Mammary epithelial cell (primary cell): ENCODE measurements at places on chromosomes 7 and 10. TPM values are rescaled to one million over a fixed set of nuclear protein-coding genes. Genes with fewer than 3 reads are reported as not detected.

- DNase-seq = no peak
Observed at GRCh38 chr7:140084972-140085371, 22.2 kb upstream of the PARP12 start.

GRCh38 chr7:77917500-77918262, 119.1 kb downstream of the PHTF2 start:
- DNase-seq = no peak

- peak; percentile 70 for DNase-seq
Observed at GRCh38 chr10:123381224-123381623, 227.0 kb downstream of the BUB3 start.

The GALNT17 gene
- polyA plus RNA-seq = not detected

The MORN4 gene
- polyA plus RNA-seq = 13.3 TPM

DNA sequence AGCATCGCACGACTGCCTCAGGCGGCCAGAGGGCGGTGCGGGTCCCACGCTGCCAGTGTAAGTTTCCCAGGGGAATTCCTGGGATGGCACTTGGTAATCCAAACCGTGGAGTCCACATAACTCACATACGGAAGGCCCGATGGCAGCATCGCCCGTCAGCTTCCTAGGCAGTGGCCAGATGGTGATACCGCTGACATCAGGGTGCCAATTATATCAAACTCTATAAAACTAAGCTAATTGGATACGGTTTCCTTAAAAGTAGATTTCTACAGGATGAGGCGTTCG, 189.8 kb downstream of the CELF2 start:
- DNase-seq = no peak

The CAMK2G gene
- polyA plus RNA-seq = 23.0 TPM

DNA sequence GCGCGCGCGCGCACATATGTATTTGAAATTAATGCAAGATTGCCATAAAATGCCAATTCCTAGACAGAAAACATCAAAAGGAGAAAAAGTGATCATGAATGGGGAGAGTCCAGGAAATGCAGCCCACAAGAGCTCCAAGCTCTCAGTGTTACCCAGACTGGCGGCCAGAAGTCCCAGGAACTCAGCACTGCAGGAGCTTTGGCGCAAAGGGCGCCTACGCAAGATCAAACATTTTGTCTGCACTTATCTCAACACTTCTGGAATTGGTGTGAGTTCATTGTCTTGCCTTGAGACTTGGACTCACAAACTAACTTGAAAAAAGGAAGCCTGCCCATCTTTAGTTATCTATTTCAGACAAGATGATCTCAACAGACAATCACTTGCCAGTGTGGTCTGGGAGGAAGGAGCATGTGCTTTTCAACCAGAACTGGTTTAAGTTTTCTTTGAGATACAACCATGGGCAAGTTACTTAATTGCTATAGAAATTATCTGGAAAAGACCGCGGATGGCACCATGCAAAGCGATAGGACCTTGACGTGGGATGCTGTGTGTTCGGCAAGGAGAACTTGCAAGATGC, 77.2 kb downstream of the KIAA1549 start:
- no peak for DNase-seq

DNA sequence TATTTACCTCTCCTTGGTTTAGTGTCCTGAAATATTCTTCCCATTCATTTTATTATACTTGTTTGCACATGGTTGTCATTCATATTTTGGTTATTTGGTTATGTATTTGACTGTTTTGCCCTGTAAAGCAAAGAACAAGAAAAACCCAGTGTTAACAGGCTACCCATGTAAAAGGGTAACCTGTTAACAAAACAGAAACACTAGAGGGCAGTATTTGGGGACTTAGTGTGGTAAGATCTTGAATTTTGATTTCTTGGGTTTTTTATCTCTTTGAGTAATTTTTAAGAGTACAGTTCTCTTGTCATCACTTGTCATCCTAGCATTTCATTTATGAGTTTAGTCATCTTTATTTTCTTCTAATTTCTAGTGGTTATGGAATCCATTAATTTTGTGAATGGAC, 51.3 kb downstream of the POLL start:
- DNase-seq = peak; percentile 18

GRCh38 chr7:33262476-33262875, 133.1 kb downstream of the BBS9 start:
- peak; percentile 1 for DNase-seq

GRCh38 chr10:10310498-10310897, 707.2 kb upstream of the CELF2 start:
- no peak for DNase-seq

DNA sequence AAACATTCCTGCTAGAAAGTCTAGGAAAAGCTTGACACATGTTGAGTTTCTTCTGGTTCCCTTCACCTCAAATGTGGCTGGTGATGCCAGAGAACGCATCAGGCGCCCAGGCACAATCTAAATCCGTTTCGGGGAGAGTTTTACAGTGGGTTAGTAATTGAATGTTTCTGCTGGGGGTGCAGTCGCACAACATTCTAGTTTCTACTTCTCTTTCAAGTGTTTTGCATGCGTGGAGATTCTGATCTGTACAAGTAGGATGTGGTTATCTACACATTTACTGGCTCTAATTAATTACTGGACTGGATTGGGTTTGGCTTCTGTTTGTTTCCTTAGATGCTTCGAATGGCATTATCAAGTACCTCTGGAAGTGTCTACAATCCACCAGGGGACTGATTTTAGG, 173.8 kb downstream of the TMEM26 start:
- no peak for DNase-seq

The ATOH7 gene
- 0.03 TPM for polyA plus RNA-seq

The POLR2J3 gene
- 22.2 TPM for polyA plus RNA-seq

The FGF8 gene
- not detected for polyA plus RNA-seq

The KNDC1 gene
- polyA plus RNA-seq = not detected

DNA sequence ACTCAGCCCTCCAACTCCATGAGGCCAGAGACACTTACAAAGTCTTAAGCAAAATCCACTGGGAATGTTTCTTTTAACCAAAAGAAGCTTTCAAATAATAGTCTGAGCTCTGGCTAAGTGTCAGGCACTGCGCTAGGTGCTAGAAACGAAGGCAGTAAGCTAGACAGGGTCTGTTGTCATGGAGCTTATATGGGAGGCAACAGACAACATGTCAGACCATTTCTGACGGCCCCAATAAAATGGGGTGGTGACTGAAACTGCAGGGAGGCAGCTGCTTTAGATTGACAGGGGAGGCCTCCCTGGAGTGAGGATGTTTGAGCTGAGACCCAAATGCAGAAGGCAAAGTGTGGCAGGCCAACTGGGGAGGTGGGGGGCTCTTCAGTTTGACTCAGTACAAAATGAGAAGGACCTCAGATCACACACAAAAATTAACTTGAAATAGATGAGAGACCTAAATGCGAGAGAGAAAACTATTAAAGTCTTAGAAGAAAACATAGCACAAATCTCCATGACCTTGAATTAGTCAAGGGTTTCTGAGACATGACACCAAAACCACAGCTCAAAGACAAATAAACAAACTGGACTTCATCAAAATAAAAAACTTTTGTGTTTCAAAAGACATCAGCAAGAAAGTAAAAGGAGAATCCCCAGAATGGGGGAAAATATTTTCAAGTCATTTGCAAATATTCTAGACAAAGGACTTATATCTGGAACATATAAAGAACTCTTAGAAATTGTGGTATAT, 40.6 kb downstream of the SH3PXD2A start:
- DNase-seq = no peak

GRCh38 chr7:110891197-110891596, 199.7 kb upstream of the LRRN3 start:
- DNase-seq = peak; percentile 41

GRCh38 chr7:24820730-24821044, 63.4 kb upstream of the GSDME start:
- DNase-seq = no peak

- no peak for DNase-seq
Observed at GRCh38 chr7:83786858-83787257, 137.9 kb upstream of the SEMA3E start.

GRCh38 chr10:102651455-102652169, 7.3 kb downstream of the TRIM8 start:
- no peak for DNase-seq

DNA sequence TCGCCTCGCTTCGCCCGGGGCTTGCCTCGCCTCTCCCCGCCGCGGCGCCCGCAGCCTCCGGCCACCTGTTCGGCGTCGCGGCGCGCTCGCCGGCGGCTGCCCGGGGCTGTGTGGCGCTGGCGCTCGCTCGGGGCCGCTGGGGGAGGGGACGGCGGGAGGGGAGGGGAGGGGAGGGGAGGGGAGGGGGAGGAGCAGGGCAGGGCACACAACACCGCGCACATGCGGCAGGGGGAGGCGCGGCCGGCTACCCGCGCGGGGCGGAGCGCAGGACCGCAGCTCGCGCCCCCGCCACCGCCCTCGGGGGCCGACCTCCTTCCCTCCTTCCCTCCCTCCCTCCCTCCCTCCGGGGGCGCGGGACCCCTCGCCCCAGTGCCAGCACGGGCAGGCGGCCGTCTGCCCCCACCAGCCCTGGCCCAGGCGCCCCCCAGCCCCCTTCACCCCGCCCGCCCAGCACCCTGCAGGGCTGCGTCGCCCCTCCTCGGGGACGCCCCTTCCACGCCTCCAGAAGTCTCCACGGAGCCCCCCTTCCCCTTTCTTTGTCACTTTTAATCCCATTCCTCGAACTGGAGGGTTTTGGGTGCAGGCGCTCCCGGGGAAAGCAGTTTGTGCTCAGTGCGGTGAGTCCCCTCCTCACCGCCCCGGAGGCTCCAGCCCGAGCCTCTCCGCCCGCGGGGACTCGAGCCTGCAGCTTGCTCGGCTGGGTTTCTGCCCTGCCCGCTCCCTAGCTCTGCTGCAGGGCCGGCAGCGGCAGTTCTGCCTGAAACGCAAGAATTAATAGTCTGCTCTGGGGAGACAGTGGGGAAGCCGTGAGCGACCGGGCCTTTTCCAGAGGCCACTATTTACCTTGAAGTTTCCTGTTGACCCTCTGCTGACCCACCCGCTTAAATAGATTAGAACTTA, at the start of gene PARD3:
Gene PARD3, minus strand, starts transcription at position 112 of the 900 bp plus-strand sequence. CDS start 301 bp downstream, outside the sequence.
- DNase-seq = peak; percentile 42

GRCh38 chr10:132149917-132150316, 36.8 kb upstream of the DPYSL4 start:
- DNase-seq = no peak

DNA sequence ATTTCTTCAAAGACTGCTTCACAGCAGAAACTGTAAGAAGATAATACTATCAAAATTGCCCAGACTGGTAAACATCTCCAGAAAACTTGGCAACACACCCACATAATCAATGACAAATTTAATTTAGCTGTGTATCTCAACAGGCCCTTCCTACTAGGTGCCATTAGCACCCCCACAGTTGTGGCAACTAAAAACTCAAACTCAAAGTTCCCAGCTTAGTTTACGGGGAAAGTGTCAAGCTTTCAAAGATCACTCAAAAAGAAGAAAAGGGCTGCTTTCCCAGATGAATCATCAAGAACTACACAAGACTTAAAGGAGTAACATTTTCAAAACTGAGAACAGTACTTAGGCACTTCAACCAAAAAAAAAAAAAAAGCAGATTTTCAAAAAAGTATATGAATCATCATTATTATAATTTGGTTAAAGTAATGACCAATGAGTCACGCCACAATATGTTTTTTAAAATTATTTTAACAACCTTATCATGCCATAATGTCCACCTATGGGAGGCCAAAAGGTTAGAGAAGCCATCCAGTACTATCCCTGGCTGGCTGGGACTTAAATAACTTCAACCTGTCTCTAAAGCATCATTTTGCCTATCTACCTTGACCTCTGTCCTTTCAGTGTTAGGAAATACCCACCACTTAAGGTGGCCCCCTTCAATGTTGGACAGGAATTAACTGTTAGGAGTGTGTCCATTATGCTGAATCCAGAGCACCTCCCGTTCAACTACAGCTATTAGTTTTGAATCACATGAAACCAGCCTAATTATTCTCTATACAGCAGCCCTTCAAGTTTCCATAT, 90.8 kb downstream of the ZFAND4 start:
- DNase-seq = no peak

The FLNC gene
- polyA plus RNA-seq = 0.03 TPM

- DNase-seq = peak; percentile 21
Observed at GRCh38 chr10:71367271-71367670, 29.4 kb upstream of the CDH23 start.

The CPED1 gene
- 1.1 TPM for polyA plus RNA-seq

The FAM25G gene
- polyA plus RNA-seq = 1.4 TPM

GRCh38 chr7:29236071-29236580, 41.6 kb downstream of the CHN2 start:
- no peak for DNase-seq

DNA sequence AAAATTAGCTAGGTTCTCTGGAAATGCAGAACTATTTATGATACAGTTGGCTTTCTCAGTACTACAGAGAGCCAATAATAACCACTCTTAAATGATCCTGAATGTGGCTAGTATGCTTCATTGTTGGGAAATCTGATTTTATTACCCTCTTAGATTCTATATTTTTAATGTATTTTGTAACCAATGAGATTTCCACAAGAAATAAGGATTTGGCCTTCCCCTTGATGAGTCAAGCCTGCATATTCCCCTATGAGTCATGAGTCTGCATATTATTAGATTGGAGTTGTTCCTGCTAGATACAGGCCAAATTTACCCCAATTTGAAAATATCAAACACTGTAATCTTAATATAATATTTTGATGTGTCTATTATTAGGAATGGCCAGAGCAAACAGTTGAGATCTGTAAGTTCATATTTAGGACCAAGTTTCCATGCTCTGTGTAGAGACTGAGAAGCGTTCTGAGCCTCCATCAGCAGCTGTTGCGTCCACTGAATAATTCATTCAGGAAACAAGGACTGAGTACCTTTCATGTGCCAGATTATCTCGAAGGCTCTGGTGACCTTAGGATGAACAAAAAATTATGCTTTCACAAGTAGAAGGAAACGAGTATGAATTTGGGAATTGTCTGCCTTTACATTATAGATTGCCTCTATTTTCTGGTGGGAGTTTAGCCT, 793.4 kb downstream of the NRG3 start:
- DNase-seq = no peak

The KLF14 gene
- polyA plus RNA-seq = not detected

DNA sequence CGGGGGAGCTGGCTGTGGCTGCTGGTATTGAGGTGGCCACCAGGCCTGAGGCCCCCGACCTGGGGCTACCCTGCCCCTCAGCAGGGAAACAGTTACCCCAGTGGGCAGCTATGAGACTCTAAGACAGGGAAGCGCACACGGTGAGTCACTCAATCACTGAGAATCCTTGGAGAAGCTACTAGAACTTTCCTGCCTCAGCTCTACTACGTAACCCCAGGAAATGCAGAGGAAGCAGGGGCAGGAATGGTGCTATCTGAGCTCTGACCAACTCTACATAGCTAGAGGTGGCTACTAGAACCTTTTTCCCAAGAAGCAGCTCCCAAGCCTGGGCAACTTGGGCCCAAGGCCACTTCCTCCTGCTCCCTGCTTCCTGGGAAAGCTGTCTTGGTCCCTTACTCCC, 11.8 kb downstream of the DNAJB12 start:
- DNase-seq = no peak

The CALHM2 gene
- polyA plus RNA-seq = 7.9 TPM

The CCL24 gene
- not detected for polyA plus RNA-seq
